ENCODE measurements at places on chromosomes 7 and 10.

GRCh38 chr10:13660551-13660920, 73.8 kb downstream of the PRPF18 start:
- DNase-seq: no peak

GRCh38 chr7:17709127-17709526, 231.2 kb downstream of the SNX13 start:
- DNase-seq: no peak

GRCh38 chr7:45709168-45710042, 135.2 kb downstream of the ADCY1 start:
- no peak for DNase-seq

- no peak for DNase-seq
Observed at GRCh38 chr7:29042824-29043231, 84.7 kb upstream of the TRIL start.

DNA sequence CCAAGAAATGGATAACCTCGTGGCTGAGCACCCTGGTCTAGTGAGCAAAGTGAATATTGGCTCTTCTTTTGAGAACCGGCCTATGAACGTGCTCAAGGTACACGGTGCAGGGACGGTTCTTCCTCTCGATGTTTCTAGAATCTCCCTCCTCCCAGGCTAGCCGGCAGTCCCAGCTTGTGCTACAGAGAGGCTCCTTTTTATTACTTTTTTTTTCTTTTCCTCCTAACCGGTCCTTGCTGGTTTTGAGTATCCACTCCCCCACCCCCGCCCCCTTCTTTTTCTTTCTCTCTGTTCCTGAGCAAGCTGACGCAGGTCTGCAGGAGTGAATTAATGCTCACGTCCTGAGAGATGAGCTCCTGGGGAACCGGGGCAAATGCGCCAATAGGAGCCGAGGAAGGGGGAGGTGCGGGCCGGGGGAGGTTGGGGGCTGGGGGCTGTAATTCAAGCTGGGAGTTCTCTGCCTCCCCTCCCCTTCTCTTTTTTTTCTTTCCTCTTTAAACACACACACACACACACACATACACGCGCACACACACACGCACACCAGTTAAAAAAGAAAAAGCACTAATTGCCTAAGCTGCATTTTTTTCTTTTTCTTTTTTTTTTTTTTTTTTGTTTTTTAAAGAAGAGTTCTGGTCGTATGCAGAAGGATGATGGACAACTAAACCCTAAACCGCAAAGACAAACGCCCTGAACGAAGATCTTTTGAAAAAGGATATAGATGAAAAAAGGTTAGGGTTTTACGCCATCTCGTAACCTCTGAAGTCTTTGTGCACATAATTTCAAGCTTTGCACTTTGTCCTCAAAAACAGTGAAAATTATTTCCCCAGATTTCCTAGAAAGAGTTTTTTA, 6.6 kb downstream of the CPA2 start:
- DNase-seq: no peak

- no peak for DNase-seq
Observed at GRCh38 chr10:124001391-124002148, 91.8 kb downstream of the CHST15 start.

DNA sequence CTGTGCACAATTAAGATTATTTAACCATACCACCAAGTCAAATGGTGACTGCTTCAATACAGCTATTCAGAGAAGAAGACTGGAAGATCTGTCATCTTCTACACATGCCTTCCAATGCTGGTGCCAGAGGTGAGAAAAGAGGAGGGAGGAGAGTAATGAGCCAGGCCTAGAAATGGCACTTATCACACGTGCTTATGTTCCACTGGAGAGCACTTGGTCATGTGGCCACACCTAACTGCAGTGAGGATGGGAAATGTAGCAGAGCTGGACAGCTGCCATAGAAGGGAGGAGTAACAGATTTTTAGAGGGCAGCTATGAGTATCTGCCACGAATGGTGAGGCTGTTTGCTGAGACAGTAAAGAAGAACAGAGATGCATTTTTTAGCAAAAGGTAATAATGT, 77.1 kb downstream of the MPLKIP start:
- DNase-seq: no peak

DNA sequence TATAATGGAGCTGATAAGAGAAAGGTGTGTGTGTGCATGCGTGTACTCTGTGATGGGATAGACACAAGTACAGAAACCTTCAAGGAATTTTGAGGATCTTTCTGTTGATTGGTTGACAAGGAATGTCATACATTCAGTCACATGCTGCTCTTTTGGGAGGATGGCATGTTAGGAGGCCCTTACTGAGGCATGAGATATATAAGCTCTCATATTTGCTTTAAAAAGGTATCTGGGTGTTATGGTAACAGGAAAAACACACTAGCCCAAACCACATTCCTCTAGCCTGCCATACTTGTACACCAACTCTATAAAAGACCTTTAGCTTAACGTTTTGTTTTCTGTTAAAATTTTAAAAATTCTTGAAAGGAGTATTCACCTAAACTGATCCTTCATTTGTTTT, 72.5 kb upstream of the EGFR start:
- no peak for DNase-seq

DNA sequence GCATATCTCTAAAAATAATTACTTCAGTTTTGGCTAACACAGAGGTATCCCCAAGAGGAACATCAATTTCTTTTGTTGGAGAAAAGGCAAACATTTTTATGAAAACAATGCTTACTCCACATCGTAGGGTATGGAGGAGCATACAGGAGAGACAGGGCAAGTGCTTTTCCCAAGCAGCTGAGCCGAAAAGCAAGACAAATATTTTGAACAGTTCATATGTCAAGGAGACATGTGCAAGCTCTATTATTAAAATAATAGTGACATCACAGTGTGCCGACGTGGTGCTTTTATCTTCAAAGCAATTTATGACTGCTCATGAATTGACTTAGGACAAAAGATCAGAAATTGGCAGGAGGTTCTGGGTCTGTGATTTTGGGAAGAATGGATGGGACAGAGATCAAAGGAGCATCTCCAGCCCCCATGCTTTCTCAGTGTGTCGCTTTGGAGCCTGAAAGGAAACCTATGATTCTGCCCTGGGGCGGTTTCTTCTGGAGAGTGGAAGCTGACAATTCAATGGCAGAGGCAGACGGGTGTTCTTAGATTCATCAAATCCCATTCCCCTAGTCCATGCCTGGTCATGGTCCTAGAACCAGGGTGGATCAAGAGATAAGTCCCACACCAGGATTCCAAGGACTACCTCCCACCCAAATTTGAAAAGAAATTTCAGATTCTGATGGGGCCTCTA, 97.1 kb downstream of the JCAD start:
- no peak for DNase-seq

DNA sequence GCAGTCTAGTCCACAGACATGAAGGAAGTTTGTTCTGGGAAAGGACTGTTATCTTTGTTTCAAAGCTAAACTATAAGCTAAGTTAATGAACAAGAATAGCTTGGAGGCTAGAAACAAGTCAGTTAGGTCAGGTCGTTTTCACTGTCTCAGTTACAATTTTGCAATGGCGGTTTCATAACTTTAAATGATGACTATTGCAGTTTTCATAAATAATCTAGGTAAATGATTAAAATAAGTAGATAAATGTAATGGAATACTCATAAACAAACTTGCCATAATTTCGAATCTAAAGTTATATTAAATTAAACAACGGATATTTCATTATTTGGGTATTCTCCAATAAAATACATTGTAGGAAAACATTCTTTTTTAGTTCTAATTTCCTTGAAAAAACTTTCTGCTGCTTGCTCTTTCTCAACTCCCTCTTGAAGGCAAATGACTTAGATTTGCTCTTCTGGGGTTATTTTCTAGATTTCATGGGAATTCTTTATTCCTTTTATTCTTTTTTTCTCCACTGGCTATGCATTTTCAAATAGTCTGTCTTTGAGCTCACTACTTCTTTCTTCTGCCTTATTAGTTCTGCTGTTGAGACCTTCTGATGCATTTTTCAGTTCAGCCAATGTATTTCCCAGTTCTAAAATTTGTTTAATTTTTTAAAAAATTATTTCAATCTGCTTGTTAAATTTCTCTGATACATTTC, 103.8 kb upstream of the APBB1IP start:
- DNase-seq: no peak

DNA sequence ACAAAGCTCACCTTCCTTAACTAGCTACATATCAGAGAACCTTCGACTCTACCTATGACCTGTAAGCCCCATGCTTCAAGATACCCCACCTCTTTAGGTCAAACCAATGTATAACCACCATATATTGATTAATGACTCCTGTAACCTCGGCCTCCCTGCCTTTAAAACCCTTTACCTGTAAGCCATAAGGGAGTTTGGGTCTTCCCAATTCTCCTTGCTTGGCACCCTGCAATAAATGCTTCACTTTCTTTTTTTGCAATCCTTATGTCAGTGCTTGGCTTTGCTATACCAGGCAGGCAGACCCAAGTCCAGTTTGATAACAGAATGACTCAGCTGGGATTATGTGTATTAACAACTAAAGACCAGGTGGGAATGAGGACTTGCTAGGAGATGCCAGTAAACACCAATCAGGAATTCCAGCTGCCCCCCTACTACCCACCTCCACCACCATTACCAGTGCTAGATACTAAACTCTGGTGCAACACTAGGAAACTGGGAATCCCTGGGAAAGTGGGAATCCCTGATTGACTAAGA, 22.0 kb upstream of the SLC35G1 start:
- no peak for DNase-seq

- no peak for DNase-seq
Observed at GRCh38 chr7:139680676-139681462, 96.9 kb downstream of the HIPK2 start.

GRCh38 chr10:72316748-72317435, 37.8 kb downstream of the DNAJB12 start:
- DNase-seq: peak; percentile 44

DNA sequence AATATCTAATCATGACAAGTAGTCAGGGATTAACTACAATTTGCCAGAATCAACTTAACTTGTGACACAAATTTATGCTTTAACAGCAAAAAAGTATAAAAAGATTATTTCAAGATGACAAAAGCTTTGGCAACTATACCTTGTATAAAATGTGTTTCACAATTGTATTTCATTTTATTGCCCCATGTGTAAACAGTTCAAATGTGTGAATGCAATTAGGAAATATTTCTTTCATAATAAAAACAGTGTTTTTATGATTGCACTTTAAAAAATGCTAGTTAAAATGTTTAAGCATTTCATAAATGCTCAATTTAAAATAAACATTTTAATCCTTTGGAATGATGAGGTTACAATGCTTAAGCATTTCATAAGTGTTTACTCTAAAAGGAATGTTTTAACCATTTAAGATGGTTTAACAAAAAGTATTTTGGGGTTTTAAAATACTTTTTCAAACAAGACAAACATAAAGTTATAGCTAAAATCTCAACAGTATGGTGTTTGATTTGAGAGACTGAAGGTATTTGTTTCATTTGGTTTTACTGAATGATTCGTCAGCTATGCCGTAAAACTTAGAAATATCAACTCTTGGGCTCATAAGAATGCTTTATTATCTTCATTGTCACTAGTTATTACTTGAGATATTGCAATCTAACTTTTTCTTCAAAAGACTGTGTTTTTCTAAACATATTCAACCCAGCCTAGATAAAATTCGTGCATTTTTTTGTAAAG, 50.1 kb downstream of the SFTPD start:
- DNase-seq: no peak

DNA sequence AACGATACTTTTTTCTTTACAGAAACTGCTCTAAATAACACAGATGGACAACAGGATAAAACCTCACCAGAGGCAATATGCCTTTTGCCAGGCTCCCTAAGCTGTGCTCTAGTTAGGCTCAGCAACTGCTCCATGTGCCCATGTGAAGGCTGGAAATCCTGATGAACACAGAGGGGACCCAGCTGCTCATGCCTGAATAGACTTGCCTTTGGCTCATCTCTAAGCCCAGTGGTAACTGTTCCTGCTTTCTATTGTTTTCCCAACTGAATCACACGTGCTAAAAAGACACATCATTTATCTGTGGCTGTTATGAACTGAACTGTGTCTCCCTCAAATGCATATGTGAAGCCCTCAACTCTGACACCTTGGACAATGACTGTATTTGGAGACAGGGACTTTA, 110.4 kb downstream of the RNF216 start:
- DNase-seq: no peak

- DNase-seq: no peak
Observed at GRCh38 chr10:112487964-112488363, 40.9 kb downstream of the VTI1A start.

- no peak for DNase-seq
Observed at GRCh38 chr7:124597509-124597908, 168.1 kb downstream of the GPR37 start.

- DNase-seq: no peak
Observed at GRCh38 chr7:82472966-82473365, 29.4 kb upstream of the CACNA2D1 start.

- DNase-seq: no peak
Observed at GRCh38 chr10:101611096-101611905, 23.2 kb downstream of the DPCD start.

- DNase-seq: no peak
Observed at GRCh38 chr7:122550545-122550944, 148.4 kb downstream of the RNF133 start.

DNA sequence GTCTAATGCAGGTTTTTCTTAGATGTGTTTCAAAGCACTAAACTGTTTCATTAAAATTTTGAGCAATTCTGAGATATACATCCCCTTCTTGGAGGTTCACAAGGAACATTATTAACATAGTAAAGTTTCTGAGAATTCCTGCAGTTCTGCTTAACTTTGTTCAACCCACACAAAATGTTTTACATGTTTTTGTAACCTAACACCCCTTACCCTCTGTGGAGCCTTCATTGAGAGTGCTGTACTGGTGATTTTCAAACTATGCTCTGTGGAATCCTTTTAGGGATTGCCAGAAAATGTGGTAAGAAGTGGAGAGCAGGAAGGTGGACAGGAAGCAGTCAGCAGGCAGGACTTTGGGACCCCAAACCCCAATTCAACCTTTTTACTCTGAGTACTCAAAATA, 53.6 kb upstream of the ABCB5 start:
- DNase-seq: no peak

GRCh38 chr10:89283936-89284475, 17.8 kb upstream of the IFIT2 start:
- no peak for DNase-seq
